Mesenteric fat pad (tissue), 1 donor: ENCODE measurements at places on chromosomes 5 and 9.

DNA sequence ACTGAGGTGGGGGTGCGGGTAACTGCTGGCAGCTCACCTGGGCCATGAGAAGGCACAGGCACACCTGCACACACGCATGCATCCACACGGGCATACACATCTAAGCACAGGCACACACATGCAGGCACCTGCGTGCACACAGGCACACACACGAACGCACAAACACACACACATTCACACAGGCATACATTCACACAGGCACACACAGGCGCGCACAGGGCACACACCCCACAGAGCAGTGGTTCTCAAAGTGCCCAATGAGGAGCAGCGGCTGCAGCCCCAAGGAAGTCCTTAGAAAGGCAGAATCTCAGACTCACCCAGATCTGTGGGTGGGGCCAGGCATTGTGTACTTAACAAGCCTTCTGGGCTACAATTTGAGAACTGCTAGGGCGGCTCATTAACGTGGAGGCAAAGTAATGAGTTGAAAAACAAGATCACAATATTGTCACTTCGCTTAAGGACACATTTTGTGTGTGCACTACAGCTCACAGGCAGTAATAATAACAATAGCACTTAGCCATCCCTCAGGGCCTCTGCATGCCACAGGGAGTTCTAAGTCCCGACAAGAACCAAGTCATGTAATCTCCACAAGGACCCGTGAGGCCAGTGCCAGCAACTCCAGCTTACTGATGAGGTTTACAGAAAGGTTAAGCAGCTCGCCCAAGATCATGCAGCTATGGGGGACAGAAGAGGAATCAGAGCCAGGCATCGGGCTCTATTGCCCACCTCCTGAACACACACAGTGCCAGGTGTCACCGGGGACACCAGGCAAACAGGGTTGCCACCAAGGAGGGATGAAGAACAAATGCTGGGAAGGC, 91.6 kb downstream of the ROR2 start:
- no peak for DNase-seq

- DNase-seq = no peak
These were observed 603.6 kb upstream of the CLINT1 start for GRCh38 chr5:158462349-158463114.

GRCh38 chr9:107605041-107605440, 115.5 kb upstream of the KLF4 start:
- DNase-seq = no peak

DNA sequence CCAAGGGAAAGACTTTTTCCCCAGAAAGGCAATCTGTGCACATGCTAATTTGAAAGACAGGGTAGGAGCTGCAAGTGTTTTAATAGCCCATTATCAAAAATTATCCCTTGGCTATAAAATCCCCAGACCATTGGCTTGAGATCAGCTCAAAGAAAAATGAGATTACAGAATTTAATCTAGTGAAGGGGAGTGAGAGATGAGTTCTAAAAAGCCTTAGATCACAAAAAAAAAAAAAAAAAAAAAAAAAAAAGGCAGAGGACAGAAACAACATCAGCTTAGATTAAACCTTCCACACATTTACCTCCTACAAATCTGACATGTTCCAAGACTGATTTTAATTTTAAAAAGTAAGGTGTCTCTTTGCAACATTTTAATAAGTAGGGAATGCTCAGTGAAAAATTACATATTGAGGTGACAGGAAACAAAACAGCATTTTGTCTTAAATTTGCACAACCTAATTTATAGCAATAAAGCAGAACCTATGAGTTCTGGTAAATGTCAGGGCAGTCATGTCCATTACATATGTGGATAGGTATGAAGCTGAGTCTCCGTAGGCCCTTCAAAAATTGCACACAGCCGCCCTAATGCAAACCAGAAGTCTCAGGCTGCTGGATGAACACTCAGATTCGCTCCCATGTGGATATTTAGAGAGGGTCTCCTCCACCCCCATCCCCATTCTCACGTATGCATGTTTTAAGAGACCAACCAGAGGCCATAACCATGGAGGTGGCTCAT, 43.4 kb downstream of the NFIB start:
- DNase-seq = no peak

DNA sequence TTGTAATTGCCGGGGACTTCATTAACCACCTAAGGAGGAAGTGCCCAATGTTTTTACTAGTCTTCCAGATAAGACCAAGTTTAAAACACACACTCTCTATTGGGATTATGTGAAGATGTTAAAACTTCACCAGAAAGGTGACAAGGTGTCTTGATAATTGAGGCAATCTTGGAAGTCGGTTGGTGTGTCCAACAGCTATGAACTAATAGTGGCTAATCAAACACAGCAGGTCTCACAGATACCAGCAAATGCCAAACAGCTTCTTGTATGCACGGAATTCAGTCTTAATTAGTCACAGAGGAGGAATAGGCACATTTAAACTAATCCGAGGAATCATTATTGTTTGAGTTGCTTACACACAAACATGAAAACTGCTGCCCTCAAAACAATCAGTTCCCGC, 214.5 kb downstream of the SEC61B start:
- DNase-seq = no peak

- DNase-seq = no peak
These were observed 89.8 kb downstream of the SLC1A3 start for GRCh38 chr5:36696059-36696673.

GRCh38 chr5:120062515-120062917, 401.6 kb upstream of the PRR16 start:
- DNase-seq = no peak

- no peak for DNase-seq
These were observed 14.2 kb upstream of the C5orf46 start for GRCh38 chr5:147920420-147921030.

DNA sequence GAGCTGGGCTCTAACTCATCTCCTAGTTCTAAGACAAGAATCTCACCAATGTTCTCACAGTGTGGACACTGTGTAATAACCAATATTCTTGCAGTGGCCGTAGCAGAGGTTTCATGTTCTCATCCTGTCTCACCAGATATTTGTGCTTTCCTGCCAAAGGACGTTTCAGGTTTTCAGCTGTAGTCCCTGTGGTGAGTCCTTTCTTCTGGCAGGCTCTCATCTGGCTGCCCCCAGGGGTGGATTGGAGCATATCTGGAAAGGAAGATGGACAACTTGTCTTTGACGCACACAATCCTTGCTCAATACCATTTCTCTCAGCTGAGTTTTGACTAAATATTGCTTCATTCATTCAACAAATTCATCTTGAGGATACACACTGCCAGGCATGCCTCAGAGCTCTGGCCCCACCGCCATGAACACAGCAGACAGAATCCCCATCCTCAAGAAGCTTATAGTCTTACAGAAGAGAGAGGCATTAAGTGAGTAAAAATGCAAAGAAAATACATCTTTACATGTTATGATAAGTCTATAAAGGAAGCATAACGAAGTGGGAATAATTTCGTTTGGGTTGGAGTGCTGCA, 33.8 kb upstream of the NEURL1B start:
- peak; percentile 74 for DNase-seq

- no peak for DNase-seq
These were observed 21.1 kb downstream of the TLE4 start for GRCh38 chr9:79592726-79593493.

DNA sequence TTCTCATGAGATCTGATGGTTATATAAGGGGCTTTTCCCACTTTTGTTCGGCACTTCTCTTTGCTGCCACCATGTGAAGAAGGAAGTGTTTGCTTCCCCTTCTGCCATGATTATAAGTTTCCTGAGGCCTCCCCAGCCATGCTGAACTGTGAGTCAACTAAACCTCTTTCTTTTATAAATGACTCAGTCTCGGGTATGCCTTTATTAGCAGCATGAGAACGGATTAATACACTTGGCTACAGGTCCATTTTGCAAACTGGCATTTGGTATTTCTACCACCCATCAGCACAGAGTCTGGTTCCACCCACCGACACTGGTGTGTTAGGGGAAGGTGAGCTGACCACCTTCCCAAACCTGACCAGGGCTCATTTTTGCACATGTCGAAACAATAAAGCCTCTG, 47.9 kb upstream of the RARS1 start:
- DNase-seq = no peak

DNA sequence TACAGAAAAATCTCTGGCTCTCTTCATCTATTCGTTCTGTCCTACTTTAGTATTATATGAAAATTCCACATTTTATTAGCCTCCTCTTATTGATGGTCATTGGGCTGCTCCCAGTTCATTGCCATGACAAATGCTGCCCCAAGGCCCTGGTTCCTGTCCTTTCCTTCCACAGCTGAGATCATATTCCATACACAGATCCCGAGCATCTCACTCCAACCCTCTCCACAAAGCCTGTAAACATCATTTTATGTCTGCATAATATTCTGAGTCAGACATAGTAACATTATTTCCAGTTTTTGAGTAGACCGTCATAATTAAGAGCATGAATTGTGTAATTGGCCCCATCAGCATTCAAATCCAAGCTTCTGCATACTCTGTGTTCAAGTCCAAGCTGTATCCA, 86.3 kb downstream of the MVB12B start:
- DNase-seq = no peak

GRCh38 chr5:50576686-50577256, 89.7 kb upstream of the PARP8 start:
- no peak for DNase-seq

- no peak for DNase-seq
These were observed 18.2 kb upstream of the CSF1R start for GRCh38 chr5:150104550-150104870.

DNA sequence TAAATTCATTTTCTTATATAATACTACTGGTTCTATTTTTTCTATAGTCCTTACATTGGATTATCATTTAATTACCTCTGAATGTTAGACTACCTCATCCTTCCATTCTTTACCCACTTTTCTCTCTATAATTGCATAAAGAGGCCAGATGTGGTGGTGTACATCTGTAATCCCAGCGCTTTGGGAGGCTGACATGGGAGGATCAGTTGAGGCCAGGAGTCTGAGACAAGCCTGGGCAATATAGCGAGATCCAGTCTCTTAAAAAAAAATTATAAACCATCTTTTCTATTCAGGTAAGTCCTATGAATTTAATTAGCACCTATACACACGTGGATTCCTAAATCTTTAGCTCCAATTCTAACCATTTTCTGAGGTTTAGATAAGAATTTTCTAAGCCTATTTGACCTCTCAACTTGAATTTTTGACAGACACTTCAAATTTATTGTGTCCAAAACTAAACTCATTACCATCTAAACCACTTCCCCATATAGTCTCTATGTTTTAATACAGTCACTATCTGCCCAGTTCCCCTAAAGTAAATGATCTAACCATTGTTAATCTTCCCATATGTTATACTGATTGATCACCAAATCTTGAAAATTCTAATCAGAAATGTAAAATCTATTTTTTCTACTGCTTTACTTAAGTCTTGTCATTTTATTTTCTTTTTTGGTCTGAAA, 33.0 kb upstream of the CHD1 start:
- no peak for DNase-seq

DNA sequence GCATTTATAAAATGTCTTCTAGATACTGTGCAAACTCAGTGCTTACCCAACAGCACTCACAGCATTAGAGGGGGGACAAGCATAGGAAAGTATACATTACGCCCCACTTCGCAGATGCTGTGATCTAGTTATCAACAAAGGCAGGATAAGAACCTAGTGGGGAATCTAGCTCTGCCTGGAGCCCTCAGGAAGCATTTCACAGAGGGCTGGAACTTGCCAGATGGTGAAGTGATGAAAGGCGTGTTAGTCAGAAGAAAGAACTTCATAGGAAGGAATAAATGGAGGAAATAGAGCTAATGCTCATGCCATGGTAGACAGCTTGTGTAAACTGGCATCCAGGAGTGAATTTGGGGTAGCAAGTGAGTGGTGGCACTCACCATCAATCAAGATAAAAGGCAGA, 25.8 kb downstream of the DIRAS2 start:
- no peak for DNase-seq

DNA sequence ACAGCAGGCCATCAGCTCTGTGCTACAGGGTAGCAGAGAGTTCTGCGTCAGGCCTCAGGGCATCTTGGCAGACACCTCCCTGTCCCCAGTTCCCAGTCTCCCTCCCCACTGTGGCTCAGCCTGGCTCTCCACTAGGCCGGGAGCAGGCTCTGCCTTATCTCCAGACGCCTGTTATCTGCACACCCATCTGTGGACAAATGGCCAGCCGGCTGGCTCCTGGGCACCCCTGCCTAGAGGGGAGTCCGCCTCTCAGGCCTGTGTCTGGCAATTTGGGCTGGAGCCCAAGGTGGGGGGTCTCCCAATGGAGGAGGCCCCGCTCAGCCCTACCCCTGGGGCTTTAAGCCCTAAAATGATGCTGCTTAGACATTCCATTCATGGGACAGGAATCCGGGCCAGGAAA, 39.2 kb upstream of the HAND1 start:
- DNase-seq = no peak

- no peak for DNase-seq
These were observed 23.7 kb upstream of the NPR3 start for GRCh38 chr5:32687499-32687831.

GRCh38 chr9:113154471-113154870, 3.7 kb downstream of the SLC31A2 start:
- DNase-seq = no peak

GRCh38 chr5:157050050-157050449, 8.9 kb downstream of the HAVCR1 start:
- no peak for DNase-seq

DNA sequence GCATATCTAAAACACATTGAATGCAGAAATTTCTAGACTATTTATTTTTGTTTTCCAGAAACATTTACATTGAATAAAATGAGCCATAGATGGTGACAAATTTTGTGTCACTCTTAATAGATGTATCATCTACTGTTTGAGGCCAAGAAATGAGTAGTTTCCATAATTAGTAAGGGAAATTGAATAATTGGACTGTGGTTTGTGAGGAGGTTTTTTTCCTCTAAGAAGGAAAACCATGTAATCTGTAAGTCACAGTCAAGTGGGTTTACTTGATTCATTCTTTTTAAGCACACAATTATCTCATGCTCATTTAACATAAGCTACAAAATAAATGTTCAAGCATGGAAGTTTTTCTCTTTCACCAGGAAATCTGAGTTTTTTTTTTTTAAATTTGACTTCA, 876.4 kb downstream of the NR2F1-AS1 start:
- no peak for DNase-seq

DNA sequence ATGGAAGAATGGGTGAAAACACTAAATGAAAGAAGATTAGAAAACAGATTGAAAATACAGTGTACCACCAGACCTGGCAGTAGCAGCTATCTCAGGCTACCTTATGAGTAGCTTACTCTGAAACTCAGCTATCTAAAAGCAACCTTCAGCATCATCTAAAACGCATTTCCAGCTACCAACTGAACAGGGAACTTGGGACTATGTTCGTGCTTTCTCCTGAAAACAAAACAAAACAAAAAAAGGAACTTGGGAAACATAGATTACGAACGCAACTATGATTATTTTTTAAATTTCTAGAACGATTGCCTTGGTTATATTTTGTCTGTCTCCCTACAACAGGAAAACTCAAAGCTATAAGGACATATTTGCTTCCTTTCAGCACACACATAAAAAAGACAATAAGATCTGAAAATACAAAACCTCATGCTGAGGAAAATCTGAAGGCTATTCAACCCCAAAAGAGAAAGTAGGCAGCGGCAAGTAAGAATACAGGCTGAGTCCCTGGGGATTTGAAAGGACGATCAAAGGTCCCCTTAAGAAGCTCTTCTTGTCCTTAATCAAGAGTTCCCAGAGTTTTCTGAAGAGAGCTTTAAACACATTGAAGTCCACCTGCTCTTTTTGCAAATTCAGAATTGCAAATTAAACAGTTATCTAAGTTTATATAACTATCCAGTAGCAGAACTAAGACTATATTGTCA, 53.4 kb downstream of the OR2K2 start:
- DNase-seq = no peak
